CD4-positive, alpha-beta T cell treated with Interferon alpha-2 for 1 hour (primary cell): ENCODE measurements at places on chromosomes 4 and X.

GRCh38 chr4:182893047-182893446, 24.1 kb downstream of the DCTD start:
- no peak for DNase-seq

GRCh38 chrX:130172127-130172845, 524 bp downstream of the RAB33A start:
- no peak for DNase-seq

DNA sequence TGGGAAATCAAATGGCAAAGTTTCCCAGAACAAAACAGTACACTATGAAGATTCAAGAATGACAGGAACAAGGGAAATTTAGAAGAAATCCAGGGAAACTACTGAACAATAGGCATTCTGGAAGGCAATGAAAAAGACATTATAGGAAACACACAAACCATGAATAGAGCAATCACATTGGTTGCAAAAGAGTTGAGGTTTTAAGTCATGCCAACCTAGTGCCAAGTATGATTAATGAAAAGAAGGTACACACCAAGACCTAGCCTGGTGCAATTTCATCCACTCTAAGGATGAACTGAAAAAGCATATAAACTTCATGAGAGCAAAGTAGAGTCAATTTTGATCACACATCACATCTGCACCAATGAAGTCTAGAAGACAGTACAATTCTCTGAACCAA, 326.9 kb downstream of the PDHA2 start:
- DNase-seq: no peak

DNA sequence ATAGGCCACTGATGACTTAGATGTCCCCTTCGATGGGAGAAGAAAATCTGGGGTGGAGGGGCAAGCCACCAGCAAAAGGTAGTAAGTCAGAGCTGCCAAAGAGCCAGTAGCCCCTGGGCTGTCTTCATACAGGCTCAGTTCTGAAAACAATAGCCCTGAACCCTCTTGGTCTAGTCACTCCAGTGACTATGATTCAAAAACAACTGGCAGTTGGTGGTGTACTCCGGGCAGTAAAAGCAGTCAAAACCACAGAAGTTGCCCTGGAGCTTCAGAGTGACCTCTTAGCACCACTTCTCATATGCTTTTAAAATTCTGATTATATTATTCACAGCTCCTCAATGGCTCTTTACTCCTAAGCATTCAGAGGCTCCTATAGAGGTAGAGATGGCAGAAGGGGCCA, 164.3 kb upstream of the MAMLD1 start:
- no peak for DNase-seq

DNA sequence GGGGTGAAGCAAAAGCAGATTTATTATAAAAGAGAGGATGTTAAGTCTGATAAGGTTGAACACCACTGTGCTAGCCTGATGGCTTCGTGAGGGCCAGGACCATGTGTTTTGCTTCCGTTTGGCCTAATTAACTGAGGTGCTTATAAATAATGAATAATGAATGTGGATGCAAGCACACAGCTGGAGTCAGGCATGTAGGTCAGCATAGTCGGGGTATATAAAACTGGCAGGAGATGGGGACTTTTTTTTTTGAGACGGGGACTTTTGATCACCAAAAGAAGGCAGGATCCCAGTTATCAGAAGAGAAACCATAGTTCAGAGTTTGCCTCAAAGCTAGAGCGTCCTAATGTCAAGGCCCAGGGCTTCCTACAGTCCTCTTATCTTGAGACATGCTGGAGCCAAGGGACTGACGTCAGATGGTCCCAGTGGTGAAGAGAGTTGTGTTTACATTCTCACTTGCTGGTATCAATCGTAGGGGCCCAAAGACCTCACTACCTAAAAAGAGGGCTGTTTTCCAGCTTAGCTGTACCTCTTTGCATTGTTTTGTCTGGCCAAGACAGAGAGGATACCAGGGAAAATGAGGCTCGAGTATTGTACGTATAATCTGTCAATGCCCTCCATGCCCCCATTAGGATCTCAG, 50.4 kb downstream of the RTL9 start:
- no peak for DNase-seq
